ENCODE measurements at places on chromosomes 2 and 18.

GRCh38 chr18:76528477-76529432, 33.7 kb upstream of the ZNF516 start:
- no peak for DNase-seq

DNA sequence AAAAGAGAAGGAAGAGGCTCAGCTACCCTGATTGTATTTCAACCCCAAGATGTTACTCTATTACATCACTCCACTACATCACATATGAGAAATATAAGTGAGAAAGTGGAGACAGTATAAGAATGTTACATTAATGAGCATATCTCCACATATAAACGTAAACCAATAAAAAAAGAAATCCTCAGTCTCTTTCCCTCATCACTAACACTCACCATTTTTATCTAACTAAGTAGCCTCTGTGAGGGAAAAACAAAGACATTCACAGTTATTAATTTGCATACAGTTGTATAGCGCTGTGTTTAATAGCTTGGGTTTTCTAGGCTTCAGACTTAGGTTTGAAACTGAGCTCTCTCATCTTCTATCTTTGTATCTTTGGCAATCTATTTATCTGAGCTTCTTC, 489.1 kb upstream of the LRRTM4 start:
- no peak for DNase-seq

GRCh38 chr18:50628533-50628905, 68.6 kb downstream of the MAPK4 start:
- DNase-seq: no peak

GRCh38 chr18:45462179-45462578, 153.1 kb upstream of the SLC14A2 start:
- DNase-seq: no peak

- no peak for DNase-seq
Measured at GRCh38 chr2:238554468-238555315, 128.0 kb downstream of the ASB1 start.

GRCh38 chr2:150625303-150625702, 137.8 kb upstream of the RND3 start:
- no peak for DNase-seq

GRCh38 chr18:37668971-37669747, 103.6 kb upstream of the CELF4 start:
- DNase-seq: no peak

- no peak for DNase-seq
Measured at GRCh38 chr2:53173698-53174455, 593.7 kb upstream of the CHAC2 start.

GRCh38 chr2:85430752-85431569, 12.4 kb downstream of the SH2D6 start:
- DNase-seq: no peak

DNA sequence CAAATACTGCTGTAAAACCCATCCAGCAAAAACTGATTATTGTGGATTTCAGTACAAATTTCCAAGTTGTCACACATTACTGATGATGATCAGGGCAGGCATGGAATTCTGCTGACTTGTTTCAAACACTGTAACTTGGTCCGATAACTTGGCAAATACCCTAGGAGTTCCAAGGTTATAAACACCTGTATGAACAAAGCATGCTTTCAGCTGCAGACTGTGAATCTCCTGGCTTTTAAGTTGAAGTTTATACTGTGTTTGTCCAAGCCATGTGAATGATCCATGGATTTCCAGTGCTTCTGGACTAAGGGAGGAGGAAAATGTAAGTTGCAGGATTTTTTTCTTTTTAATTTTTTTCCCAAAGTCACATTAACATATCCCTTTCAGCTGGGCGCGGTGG, 70.0 kb upstream of the SLC25A52 start:
- DNase-seq: no peak
